ENCODE measurements at places on chromosomes 4 and X.

DNA sequence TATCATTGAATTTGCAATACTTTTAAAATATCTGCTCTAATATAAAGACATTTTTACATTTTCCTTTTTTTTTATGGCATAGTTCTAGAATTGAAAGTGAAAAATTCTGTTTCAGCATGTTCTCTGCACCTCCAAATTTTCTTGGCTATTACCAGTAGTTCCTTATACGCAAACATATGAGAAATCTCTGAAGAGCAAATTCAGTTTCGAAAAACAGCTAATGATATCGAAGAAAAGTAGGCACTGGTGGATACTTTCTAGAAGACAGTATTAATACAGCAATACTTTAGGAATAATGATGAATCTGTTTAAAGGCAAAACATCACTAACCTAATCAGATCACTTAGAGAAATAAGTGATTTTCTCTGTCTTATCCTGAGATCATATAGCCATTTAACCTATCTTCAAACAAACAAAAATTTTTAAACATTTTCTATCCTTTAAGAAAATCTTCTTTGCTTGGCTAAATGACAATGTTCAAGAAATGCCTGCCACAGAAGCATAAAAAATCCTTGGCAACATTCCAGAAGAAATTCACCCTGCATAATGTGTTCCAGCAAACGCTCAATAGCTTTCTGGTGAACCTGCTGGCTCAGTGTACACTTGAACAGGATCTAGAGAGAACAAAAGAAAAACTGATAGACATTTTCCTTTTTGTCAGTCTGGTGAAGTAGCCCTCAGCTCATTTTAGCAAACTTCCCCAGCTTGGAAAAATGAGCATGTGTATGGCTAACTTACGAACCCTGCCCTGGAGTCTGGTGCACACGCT lies 51.2 kb upstream of the KLF3 start:
- DNase-seq = no peak

DNA sequence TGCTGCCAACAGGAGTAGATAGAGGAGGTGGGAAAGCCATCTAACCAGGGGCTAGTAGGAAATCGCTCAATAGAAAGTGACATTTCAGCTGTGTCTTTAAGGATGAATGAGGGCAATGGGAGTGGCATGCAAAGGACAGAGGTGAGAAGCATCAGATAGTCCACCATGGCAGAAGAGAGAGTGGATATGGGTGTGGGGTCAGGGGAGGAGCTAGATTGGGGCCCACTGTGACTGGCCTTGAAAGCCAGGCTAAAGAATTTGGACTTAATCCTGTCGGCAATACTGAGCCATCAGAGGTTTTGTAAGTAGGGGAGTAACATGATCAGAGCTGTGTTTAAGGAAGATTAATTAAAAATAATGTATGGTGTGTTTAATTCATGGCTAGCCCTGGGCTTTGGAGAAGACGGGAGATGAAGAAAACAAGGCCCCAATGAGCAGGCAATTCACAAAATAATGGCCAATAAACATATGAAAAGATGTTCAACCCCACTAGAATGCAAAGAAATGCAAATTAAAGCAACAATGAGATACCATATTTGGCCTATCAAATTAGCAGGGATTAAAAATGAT lies 98.1 kb upstream of the PJA1 start:
- DNase-seq = no peak

DNA sequence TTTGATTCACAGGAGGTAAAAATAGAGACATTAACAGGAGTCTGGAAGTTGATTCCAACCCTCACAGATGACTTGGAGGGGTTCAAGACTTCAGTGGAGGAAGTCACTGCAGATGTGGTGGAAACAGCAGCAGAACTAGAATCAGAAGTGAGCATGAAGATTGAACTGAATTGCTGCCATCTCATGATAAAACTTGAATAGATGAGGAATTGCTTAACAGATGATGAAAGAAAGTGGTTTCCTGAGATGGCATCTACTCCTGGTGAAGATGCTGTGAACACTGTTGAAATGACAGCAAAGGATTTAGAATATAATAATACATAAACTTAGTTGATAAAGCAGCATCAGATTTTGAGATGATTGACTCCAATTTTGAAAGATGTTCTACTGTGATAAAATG lies 76.5 kb downstream of the RELL1 start:
- DNase-seq = no peak

DNA sequence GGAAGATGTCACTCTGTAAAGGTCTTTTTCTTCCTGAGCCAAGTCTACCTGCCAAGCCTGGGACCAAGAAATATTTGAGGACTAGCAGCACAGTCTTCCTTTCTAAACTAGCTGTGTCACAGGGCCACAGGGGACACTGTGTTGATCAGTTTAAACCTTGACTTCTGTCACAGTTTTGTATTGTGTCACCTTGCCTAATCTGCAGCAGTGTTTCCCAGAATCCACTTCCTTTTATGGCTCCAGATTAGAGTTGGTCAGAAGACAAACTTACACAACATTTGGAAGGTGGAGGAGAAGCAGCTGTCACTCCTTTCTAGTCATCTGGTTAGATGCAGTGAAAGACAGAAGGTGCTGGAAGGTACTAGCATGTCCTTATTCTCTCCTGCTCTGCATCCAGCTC lies 143.1 kb upstream of the BCOR start:
- no peak for DNase-seq

- DNase-seq = no peak
Observed at GRCh38 chr4:67366311-67366861, 178.9 kb downstream of the CENPC start.

DNA sequence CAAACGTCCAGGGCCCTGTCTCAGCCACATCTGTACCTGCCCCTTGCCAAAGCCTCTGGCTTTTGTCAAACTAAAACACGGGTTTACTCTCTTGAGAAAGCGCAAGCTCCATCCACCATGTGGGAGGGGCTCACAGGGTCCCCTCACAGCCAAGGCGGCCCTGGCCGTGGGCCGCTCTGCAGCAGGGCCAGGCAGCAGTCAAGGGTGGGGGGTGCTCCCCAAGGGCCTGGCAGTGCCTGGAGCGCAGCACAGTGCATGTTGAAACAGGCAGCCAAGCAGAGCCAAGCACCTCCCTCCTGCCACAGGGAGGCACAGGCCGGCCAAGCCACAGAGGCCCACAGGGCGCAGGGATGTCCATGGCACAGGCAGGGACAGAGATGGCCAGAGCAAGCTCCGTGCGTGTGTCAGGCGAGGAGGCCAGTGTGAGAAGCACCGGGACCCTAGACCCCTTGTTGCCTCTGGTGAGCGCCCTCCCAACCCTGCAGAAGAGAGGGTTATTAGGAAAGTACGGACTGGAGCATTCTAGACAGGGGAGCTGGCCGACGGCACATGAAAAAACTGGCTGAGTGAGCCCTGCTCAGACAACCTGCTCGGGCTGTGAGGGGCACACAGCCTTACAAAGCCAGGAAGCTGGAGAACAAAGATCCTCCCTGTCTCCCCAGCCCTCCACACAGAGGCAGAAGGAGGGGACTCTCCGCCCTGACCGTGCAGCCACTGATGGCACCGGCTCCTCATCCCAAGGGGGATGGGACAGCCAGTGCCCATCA lies 39.0 kb downstream of the FAM53A start:
- DNase-seq = no peak

All from D721Med (cell line).